ENCODE measurements at places on chromosomes 13 and 19. TPM values are rescaled to one million over a fixed set of nuclear protein-coding genes. Genes with fewer than 3 reads are reported as not detected.

- H3K27ac ChIP-seq, result no peak overlapping the region
- no peaks in the 10 kb centered on the region for H3K36me3 ChIP-seq
- no peak overlapping the region for H3K4me3 ChIP-seq
- DNase-seq, result no peak
These were observed 41.1 kb downstream of the COL4A1 start for GRCh38 chr13:110265682-110266430.

DNA sequence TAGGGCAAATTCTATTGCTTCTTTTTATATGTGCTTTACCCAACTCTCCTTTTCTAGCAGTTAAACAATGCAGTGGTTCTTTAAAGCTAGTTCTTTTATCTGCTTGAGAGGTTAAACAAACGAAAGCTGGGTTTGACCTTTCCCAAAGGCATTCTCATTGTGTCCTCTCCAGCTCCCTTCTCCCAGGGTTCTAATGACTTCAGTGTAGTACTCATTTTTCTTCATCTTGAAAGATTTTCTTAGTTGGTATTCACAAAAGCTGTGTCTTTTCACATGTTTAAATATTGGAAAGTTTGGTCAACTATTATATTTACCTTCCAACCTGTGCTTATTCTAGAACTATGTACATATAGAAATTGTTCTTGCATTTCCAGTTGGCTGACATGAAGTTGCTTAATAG, 1.5 kb downstream of the WASF3 start:
- no peak overlapping the region for H3K4me3 ChIP-seq
- no peaks in the 10 kb centered on the region for H3K36me3 ChIP-seq
- peaks cover 6% of the 10 kb centered on the region for H3K4me1 ChIP-seq
- no peak for DNase-seq

GRCh38 chr13:84303035-84303434, 420.8 kb upstream of the SLITRK1 start:
- H3K4me3 ChIP-seq, result no peak overlapping the region
- no peaks in the 10 kb centered on the region for H3K27me3 ChIP-seq
- no peaks in the 10 kb centered on the region for H3K4me1 ChIP-seq

GRCh38 chr19:17244618-17245534, 843 bp downstream of the NR2F6 start:
- H3K27me3 ChIP-seq, result no peaks in the 10 kb centered on the region
- H3K4me1 ChIP-seq, result peaks cover 12% of the 10 kb centered on the region
- H3K36me3 ChIP-seq, result no peaks in the 10 kb centered on the region
- peak overlapping the region; percentile 23 for H3K27ac ChIP-seq
- DNase-seq, result no peak

DNA sequence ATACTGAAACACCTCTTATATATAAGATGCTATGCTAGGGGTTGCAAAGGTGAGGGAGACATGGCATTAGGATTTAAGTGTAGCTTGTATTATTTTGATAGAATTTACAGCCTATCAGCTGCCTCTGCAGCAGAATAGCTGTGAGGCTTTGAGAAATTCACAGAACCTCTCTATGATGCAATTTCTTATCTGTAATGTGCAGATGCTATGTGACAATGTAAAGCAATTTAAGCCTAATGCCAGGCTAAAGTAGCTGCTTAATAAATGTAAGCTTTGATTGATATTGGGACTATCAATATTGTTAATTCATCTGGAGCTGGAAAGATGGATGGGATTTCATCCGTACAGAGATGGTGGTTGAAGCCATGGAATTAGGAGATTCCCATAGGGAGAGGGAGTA, 1.6 kb downstream of the ADGRE3 start:
- H3K27me3 ChIP-seq, result peaks cover 50% of the 10 kb centered on the region
- no peaks in the 10 kb centered on the region for H3K36me3 ChIP-seq
- no peak overlapping the region for H3K4me3 ChIP-seq
- no peaks in the 10 kb centered on the region for H3K4me1 ChIP-seq
- DNase-seq, result no peak

DNA sequence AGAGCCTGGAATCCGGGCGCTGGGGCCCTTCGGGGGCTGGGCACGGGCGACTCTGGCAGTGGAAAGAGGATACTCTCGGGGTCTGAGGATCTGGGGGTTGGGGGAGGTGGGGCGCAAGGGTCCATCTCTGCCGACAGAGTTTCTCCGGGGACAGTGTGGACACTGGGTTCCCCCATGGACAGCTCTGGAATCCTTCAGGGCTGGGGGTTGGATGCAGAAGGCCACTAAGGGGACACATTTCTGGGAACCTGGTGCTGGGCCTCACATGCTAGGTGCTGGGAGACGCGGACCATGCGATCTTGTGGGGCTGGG, 2.3 kb downstream of the TGFBR3L start:
- H3K4me3 ChIP-seq, result peak overlapping the region; percentile 51
- H3K27ac ChIP-seq, result peak overlapping the region; percentile 24
- H3K27me3 ChIP-seq, result peaks cover 12% of the 10 kb centered on the region
- no peak for DNase-seq

- H3K4me1 ChIP-seq, result peaks cover 8% of the 10 kb centered on the region
- H3K4me3 ChIP-seq, result peak overlapping the region; percentile 80
- peak overlapping the region; percentile 73 for H3K27ac ChIP-seq
- no peaks in the 10 kb centered on the region for H3K27me3 ChIP-seq
These were observed 677 bp downstream of the TGDS start for GRCh38 chr13:94595001-94595949.

- peak overlapping the region; percentile 89 for H3K27ac ChIP-seq
- DNase-seq, result peak; percentile 19
- H3K4me3 ChIP-seq, result peak overlapping the region; percentile 60
- peaks cover 30% of the 10 kb centered on the region for H3K36me3 ChIP-seq
- H3K4me1 ChIP-seq, result no peaks in the 10 kb centered on the region
- H3K27me3 ChIP-seq, result no peaks in the 10 kb centered on the region
These were observed 813 bp downstream of the ZNF562 start for GRCh38 chr19:9673912-9674662.

RNF113B gene
- not detected for total RNA-seq

GPR12 gene
- not detected for total RNA-seq

- DNase-seq, result peak; percentile 13
- H3K36me3 ChIP-seq, result no peaks in the 10 kb centered on the region
- H3K27me3 ChIP-seq, result no peaks in the 10 kb centered on the region
These were observed 87.5 kb downstream of the ING1 start for GRCh38 chr13:110801044-110801443.

DNA sequence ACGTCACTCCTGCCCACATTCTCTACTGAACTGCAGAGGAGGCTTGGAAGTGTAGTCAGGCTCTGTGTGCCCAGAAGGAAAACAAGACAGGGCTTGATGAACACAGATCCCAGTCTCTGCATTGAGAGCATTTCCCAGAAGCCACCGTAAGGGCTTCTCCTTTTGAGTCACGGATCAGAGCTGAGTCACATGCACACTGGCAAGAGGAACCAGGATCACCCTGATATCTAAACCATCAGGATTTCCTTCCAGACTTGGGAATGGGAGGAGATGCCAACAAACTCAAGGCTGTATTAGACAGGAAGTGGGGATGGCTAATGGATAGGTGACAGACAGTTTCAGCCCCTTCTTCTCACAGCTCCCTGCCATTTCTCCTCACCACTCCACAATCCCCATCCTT, 17.7 kb upstream of the FBXO17 start:
- no peak overlapping the region for H3K27ac ChIP-seq
- H3K4me1 ChIP-seq, result no peaks in the 10 kb centered on the region
- no peak overlapping the region for H3K4me3 ChIP-seq
- no peaks in the 10 kb centered on the region for H3K36me3 ChIP-seq

FBXL12 gene
- total RNA-seq, result 26.4 TPM

GRCh38 chr13:51607165-51607564, 22.9 kb downstream of the WDFY2 start:
- no peak overlapping the region for H3K4me3 ChIP-seq
- no peaks in the 10 kb centered on the region for H3K27me3 ChIP-seq
- H3K27ac ChIP-seq, result peak overlapping the region; percentile 1
- DNase-seq, result no peak
- peaks cover 4% of the 10 kb centered on the region for H3K36me3 ChIP-seq
- H3K4me1 ChIP-seq, result peaks cover 53% of the 10 kb centered on the region

DNA sequence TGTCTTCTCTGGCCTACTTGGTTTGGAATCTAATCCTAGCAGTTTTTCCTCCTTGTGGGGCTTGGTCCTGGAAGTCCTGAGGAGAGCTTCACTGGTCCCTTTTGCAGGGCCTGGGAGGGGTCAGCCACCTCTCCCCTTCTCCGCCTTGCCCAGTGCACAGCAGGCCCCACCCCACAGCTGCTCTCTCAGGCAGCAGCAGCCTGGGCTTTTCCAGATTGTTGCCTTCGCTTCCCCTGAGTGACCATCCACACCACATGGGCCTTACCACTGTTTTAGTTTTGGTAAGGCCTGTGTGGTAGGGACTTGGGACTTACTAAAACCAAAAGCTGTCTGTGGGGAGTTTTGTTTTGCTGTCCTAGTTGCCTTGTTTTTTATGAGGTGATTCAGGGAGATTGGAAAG, 11.5 kb downstream of the MPHOSPH8 start:
- H3K27me3 ChIP-seq, result no peaks in the 10 kb centered on the region
- no peaks in the 10 kb centered on the region for H3K4me1 ChIP-seq
- H3K27ac ChIP-seq, result no peak overlapping the region

GRCh38 chr13:97325738-97326137, 103.6 kb downstream of the MBNL2 start:
- no peaks in the 10 kb centered on the region for H3K27me3 ChIP-seq
- H3K27ac ChIP-seq, result no peak overlapping the region
- no peaks in the 10 kb centered on the region for H3K36me3 ChIP-seq
- peaks cover 4% of the 10 kb centered on the region for H3K4me1 ChIP-seq

PNMA8C gene
- total RNA-seq, result not detected

RGL3 gene
- total RNA-seq, result 0.28 TPM

DNA sequence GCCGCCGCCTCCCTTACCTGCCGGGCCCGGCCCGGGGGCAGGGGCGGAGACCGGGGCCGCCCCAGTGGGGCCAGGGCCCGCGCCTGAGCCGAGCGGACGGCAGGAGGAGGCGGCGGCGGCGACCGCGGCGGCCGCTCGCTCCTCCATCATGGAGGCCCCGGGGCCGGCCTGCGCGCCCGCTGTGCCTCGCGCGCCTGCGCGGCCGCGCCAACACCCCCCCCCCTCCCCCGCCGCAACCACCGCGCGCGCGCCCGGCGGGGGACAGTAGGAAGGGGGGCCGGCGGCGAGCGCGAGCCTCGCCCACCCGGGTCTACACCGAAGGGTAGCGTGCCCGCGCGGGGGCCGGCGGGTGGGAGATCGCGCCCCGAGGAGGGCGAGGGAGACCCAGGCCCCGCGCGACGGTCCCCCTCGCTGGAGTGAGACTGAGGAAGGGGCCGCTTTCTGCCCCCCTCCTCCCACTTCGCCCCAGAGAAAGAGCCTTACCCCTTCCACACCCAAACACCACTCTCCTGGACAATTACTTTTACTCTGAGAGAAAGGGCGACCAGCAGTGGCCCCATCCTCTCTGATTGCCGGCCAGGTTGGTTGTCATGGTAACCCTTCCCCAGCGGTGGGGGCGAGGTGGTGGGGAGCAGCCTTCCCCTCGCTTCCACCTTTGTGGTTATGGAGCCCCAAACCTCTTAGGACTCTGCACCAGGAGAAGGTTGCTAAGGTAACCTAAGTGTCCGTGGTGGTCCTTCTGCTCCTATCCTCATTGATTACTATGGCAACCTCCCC, at the start of gene STRN4:
TSS of gene STRN4 (minus strand) at position 170 of the 777 bp plus-strand sequence. CDS start at position 150, 20 bp downstream.
- H3K4me3 ChIP-seq, result peak within 1 kb of the TSS; percentile 100
- H3K36me3 ChIP-seq, result peaks cover 13% of the 10 kb centered on the region
- peak; percentile 84 for DNase-seq
- no peaks in the 10 kb centered on the region for H3K4me1 ChIP-seq

SMIM44 gene
- not detected for total RNA-seq

DNA sequence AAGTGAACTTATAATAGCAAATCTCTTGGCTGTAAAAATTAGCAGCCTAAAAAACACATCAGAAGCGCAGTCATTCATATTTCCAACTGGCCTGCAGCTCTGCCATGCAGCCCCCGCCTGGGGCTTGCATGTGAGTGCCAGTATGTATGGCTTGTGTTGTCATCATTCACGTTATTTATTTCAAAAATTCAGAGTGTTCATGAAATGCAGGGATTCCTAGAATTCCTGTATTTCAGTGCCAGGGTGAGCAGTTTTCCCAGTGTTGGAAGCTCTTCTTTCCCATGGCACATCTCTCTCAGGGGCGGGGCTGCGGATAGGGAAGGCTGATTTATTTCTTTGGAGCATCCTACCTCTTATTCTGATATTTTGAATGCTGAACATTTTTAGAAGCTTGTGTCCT, 234.6 kb downstream of the FGF9 start:
- H3K36me3 ChIP-seq, result no peaks in the 10 kb centered on the region
- H3K27ac ChIP-seq, result no peak overlapping the region

DNA sequence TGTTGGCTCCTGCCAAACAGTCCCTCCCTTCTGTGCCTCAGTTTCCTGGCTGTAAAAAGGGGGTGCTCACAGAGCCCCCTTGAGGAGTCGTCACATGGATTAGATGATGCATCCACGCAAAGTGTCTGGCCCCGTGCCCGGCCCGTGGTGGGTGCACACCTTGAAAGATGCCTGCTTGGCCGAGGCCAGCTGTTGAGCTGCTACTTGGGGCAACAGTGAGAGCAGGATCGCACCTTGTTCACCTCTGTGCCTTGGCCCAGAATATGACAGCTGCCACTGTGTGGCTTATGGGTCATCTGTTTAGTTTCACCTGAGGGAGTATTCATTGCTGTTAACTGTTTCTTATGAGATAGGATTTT, 17.7 kb downstream of the CRTC1 start:
- no peak for DNase-seq
- H3K4me3 ChIP-seq, result peak overlapping the region; percentile 34
- no peaks in the 10 kb centered on the region for H3K36me3 ChIP-seq

GRCh38 chr13:97328222-97328790, 105.7 kb upstream of the RAP2A start:
- H3K27me3 ChIP-seq, result no peaks in the 10 kb centered on the region
- no peak for DNase-seq
- no peak overlapping the region for H3K27ac ChIP-seq

CEACAM7 gene
- total RNA-seq, result 0.43 TPM

GRCh38 chr19:43607238-43608205, 4.4 kb upstream of the SRRM5 start:
- peak overlapping the region; percentile 76 for H3K27ac ChIP-seq
- peaks cover 13% of the 10 kb centered on the region for H3K36me3 ChIP-seq
- no peaks in the 10 kb centered on the region for H3K27me3 ChIP-seq
- H3K4me3 ChIP-seq, result no peak overlapping the region

DNA sequence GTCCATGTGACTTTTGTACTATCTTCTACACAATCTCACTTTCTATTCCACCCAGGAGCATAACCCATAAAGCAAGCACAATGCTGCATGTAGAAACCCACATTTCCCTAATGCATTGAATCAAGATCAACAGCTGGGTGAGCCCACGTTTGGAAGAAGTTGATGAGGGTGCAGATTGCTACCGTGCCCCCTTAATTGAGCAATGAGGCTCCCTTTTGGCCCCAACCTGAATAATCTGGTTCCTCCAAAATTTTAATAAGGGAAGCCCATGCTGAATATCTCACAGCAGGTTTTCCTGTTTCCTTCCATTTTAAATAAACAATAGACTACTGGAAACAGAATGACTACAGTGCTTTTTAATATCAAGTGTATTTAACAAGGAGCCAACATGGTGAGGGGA, 403.6 kb upstream of the SGCG start:
- peak; percentile 90 for DNase-seq
- no peak overlapping the region for H3K4me3 ChIP-seq
- H3K36me3 ChIP-seq, result no peaks in the 10 kb centered on the region
- peak overlapping the region; percentile 70 for H3K27ac ChIP-seq
- H3K4me1 ChIP-seq, result peaks cover 25% of the 10 kb centered on the region
